ENCODE measurements at places on chromosomes 16 and 17.

DNA sequence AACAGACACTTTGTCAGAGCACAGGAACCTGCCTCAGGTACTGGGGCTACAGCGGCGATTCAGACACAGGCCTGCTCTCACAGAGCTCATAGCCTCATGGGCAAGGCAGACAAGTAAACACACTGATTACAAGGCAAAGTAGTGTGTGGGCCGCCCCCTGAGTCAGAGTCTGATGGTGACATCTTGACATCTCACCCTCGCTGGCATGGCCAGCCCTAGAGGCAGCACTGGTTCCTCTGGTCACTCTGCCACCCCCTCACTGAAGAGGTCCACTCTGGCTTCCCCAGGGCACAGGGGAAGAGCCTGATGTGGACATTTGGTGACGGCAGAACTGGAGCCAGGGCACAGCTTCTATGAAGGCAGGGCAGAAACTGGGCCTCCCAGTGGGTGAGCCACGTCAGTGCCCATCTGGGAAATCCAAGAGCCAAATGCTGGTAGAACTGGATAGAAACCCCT lies 32.9 kb upstream of the TOB1 start:
- no peak for DNase-seq

GRCh38 chr16:85718153-85718477 lies 29.4 kb upstream of the GINS2 start:
- no peak for DNase-seq

GRCh38 chr17:72661116-72661944 lies 431.2 kb downstream of the SLC39A11 start:
- DNase-seq, result no peak

DNA sequence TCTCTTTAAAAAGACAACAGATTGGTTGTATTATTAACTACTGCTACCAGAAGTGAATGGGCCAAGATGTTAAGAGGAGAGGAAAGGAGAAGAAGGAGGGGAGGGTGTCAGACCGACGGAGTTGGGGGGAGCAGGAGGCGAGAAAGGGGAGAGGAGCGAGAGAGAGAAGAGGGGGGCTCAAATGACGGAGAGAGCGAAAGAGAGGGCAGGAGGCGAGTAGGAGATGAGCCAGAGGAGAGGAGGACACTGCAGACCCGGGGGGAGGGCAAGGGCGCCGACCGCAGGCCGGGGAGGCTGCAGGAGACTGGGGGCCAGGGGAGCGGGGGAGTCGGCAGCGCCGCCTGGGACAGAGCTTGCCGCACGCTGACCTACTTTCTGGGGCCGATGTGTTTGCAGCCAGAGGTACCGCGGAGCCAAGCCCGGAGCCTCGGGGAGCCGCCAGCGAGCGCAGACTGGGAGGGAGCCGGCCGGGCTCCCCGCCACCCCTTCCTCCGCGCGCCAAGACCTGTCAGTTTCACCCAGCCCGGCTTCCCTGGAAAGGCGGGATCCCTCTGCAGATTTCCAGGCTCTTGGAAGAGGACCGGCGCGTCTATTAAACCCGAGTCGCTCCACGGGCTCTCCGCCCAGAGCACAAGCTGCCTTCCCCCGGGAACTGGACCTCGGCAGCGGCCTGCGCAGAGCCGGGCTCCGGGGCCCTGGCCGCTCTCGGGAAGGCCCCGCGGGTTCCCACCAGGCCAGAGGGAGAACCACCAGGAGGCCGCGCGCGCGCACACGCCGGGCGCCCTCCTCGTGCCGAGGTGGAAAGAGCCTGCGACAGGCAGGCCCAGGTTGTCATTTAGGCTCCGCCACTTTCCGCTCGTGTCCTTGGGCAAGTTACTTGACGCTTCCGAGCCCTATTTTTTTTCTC lies 74.6 kb downstream of the CMC2 start:
- DNase-seq, result no peak

- no peak for DNase-seq
Measured at GRCh38 chr17:8103549-8103948, 14.8 kb downstream of the ALOXE3 start.

GRCh38 chr16:66937725-66938337 lies 2.5 kb downstream of the CES2 start:
- DNase-seq, result no peak

DNA sequence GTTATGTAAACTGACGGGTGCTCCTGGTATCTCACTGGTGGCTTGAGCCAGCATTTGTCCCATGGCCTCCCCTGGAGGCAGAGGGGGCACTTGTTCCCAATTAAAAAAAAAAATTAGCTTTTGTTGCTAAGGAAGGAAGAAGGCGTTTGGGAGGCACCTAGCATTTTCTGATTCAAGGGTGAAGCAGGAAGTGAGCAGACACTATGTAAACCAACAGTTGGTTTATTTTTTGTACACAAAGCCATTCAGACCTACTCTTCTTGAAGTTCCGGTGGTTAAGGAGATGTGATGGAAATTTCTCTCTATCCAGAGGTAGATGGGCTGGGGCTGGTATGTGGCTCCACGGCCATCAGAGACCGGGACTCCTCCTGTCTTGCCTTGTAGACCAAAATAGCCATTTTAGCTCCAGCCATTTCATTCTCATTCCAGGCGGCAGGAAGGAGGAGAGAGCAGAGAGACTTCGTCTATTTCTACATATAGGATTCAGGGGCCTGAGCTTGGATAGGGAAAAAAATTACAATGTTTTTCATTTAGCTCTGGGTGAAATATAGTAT lies 103.0 kb downstream of the SNX29 start:
- DNase-seq, result peak; percentile 27

GRCh38 chr16:86396901-86397311 lies 113.4 kb upstream of the FOXF1 start:
- DNase-seq, result no peak

DNA sequence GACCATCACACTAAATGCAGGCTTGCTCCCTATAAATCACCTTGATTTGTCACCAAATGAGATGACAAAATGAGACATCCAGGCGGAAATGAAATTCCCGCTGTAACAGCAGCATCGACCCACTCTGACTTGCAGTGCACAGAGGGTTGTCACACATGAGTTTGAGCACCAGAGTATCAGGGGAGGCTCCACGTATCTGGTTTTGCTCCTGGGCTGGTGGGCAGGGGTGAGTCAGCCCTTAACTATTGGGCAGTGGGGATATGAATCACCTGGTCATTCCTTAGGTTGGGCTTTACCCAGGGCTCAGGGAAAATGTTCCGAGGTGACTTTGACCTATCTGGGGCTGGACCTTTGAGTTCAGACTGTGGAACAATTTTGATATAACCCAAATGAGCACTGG lies 245.2 kb upstream of the CCL2 start:
- DNase-seq, result no peak

- no peak for DNase-seq
Measured at GRCh38 chr17:2683912-2684311, 27.7 kb downstream of the CLUH start.

DNA sequence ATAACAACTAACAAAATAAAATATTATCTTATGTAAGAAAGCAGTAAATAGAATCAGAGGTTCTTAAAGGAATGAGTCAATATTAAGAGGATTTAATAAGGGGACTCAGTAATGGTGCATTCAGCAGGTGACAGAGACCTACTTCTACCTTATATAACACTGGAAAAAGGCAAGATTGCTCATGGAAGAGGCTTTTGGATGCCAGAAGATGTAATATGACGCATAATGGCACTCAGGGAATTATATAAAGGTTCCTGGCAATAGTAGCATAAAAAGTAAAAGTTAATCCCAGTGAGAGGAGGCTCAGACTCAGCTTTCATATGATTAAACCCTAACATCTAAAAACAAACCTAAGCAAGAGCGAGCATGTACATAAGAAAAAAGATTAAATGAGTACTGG lies 136.0 kb upstream of the NACA2 start:
- no peak for DNase-seq

GRCh38 chr17:57858838-57859237 lies 9.0 kb upstream of the MRPS23 start:
- DNase-seq, result no peak

DNA sequence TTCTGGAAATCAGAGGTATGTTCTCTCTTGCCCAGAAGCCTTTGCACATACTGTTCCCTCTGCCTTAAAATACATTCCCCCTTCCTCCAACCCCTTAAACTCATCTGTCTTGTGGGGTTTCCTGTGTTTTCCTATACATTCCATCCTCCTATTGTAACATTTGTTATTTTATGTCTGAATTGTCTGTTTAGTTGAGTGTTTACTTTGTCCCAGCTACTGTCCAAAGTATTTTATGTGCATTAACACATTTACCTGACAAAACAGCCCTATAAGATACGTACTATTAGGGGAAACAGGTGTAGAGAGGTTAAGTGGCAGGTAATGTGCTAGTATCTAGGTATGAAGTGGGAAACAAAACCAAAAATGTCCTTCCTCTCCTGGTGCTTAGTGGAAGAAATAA lies 42.1 kb downstream of the CHCT1 start:
- no peak for DNase-seq

DNA sequence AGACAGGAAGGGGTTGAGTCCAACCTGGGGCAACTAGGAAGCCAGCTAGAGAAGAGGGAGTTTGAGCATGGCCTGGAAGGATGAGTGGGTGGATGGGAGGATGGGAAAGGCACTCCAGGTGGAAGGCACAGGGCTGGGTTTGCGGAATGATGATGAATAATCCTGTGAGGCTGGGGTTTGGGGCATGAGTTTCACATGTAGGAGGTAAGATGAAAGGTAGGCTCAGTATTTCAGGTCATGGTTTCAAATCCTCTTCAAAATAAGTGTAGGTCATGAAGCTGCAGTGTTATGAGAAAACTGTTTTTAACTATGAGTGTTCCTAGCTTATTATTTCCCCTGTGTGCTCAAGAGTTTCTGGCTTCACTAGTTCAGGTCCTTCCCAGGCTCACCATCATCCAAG lies 130.3 kb downstream of the SKAP1 start:
- no peak for DNase-seq

- no peak for DNase-seq
Measured at GRCh38 chr17:19716108-19717030, at the start of gene SLC47A2. Gene SLC47A2 (minus strand): TSS chr17:19716584. CDS start chr17:19716555, 29 bp downstream.

DNA sequence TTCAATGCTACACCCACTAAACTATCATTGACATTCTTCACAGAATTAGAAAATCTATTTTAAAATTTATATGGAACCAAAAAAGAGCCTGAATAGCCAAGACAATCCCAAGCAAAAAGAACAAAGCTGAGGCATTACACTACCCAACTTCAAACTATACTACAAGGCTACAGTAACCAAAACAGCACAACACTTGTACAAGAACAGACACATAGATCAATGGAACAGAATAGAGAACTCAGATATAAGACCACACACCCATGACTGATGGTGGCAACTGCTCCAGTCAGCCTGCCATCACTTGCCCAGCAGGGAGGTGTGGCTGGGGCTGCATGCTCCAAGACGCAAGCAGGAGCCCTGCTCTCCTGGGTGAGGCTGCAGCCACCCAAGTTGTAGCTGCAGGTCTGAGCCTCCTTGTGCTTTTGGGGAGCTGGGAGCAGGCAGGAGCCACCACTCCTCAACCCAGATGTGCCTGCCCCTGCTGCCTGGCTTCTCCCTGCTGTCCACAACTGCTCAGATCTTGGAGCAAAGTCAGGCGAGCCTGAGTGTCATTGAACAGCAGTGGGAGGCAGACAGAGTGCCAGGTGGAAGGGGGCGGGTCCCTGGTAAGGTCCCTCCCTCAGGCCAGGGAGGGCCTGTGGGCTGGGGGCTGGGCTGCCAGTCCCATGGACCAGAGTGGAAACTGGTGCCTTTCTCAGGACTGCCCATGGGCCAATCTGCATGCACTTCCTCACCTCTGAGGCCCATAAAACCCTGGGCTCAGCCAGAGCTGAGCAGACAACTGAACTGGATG lies 24.7 kb downstream of the SSH2 start:
- DNase-seq, result no peak

DNA sequence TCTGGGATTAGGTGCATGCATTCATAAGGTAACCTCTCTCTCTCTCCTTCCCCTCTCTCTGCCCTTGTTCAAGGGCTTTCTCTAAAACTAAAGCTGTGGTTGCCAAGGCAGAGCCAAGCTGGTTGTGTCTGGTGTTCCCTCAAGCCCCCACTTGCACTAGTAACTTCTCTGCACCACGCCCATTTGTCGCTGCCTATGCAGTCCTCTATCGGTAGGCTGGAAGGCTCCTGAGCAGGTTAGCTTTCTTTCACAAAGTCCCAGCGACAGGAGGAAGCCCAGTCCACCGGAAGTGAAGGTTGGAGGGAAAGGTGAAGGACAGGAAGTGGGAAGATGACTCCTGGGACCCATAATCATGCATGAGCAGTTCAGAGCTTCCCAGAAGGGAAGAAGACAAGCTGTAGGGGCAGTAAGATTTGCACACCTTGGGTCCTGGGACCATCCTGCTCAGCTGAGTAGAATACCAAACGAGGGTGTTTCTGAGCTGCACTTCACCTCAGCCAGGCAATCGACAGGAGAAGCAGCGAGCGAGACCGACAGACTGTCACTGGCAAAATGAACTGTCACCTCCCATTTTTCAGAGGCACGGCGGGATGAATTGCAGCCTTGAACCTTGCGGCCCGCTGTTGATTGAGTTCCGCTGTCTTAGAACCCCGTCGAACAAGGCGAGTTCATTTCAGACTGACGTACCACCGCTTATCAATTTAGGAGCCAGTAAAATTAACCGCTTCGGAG lies 14.7 kb upstream of the SKAP1 start:
- DNase-seq, result peak; percentile 53

DNA sequence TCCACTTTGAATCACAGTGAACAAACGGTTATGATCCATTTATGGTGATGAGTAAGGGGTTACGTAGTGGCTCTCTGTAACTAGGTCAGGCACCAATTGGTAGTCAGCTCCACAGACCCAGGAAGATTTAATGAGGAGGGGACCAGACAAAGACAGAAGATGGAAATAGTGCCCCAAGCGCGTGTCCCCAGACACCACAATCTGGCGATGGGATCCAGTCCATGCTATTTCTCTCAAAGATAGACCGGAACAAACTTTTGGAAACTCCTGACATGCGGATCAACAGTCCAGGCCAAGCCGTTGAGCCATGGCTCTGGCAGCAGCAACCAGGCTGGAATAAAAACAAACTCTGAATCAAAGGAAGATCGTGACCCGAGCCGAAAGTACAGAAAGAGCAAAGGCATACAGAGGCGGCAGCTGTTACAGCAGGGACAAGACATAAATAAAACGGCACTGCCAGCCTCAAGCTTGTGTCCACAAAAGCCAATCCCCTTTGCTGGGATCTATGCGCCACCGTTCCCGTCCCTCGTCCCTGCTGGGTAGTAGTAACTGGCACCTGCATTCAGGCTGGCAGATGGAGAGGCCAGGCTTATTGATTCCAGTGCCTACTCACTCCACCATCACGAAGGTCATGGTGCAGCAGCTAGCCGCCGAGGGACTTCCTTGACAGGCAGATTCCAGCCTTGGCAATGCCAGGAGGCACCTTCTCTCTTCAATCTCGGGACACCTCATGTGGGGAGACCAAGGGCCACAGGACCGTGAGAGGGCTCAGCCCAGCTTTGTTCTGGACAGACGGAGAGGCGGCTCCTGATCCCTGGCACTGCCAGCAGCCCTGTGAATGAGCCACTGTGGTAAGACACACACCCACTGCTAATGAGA lies 50.2 kb downstream of the CDH11 start:
- DNase-seq, result no peak

GRCh38 chr17:8366231-8366630 lies 10.3 kb downstream of the KRABD2 start:
- no peak for DNase-seq
